ENCODE measurements at places on chromosomes 6 and 20. TPM values are rescaled to one million over a fixed set of nuclear protein-coding genes. Genes with fewer than 3 reads are reported as not detected.
A peak's percentile ranks its signal among the peaks of the same experiment; 100 is the strongest.

- H3K4me1 ChIP-seq, result no peaks in the 10 kb centered on the region
- H3K27me3 ChIP-seq, result peaks cover 11% of the 10 kb centered on the region
- no peaks in the 10 kb centered on the region for H3K36me3 ChIP-seq
- no peak for DNase-seq
Measured at GRCh38 chr6:33817489-33817888, 13.7 kb upstream of the MLN start.

- DNase-seq, result no peak
- no peaks in the 10 kb centered on the region for H3K27me3 ChIP-seq
- H3K36me3 ChIP-seq, result no peaks in the 10 kb centered on the region
- H3K27ac ChIP-seq, result no peak overlapping the region
- H3K4me1 ChIP-seq, result no peaks in the 10 kb centered on the region
Measured at GRCh38 chr6:159809149-159809548, 9.1 kb downstream of the PNLDC1 start.

- no peak overlapping the region for H3K27ac ChIP-seq
- H3K27me3 ChIP-seq, result no peaks in the 10 kb centered on the region
- DNase-seq, result no peak
Measured at GRCh38 chr20:62111148-62111547, 11.1 kb upstream of the LSM14B start.

GRCh38 chr6:40733770-40734396 lies 146.7 kb upstream of the LRFN2 start:
- no peak overlapping the region for H3K4me3 ChIP-seq
- DNase-seq, result no peak
- H3K36me3 ChIP-seq, result no peaks in the 10 kb centered on the region

- peaks cover 3% of the 10 kb centered on the region for H3K36me3 ChIP-seq
- no peak overlapping the region for H3K4me3 ChIP-seq
- DNase-seq, result no peak
- no peaks in the 10 kb centered on the region for H3K27me3 ChIP-seq
- H3K27ac ChIP-seq, result no peak overlapping the region
Measured at GRCh38 chr6:31479933-31480535, 17.9 kb upstream of the MICB start.

GRCh38 chr6:137864812-137865508 lies 2.1 kb upstream of the TNFAIP3 start:
- peaks cover 43% of the 10 kb centered on the region for H3K4me1 ChIP-seq
- H3K4me3 ChIP-seq, result no peak overlapping the region
- DNase-seq, result no peak
- no peaks in the 10 kb centered on the region for H3K27me3 ChIP-seq

GRCh38 chr6:46420921-46421638 lies 70.2 kb downstream of the RCAN2 start:
- H3K36me3 ChIP-seq, result no peaks in the 10 kb centered on the region
- no peaks in the 10 kb centered on the region for H3K4me1 ChIP-seq
- peaks cover 20% of the 10 kb centered on the region for H3K27me3 ChIP-seq
- no peak overlapping the region for H3K4me3 ChIP-seq

DNA sequence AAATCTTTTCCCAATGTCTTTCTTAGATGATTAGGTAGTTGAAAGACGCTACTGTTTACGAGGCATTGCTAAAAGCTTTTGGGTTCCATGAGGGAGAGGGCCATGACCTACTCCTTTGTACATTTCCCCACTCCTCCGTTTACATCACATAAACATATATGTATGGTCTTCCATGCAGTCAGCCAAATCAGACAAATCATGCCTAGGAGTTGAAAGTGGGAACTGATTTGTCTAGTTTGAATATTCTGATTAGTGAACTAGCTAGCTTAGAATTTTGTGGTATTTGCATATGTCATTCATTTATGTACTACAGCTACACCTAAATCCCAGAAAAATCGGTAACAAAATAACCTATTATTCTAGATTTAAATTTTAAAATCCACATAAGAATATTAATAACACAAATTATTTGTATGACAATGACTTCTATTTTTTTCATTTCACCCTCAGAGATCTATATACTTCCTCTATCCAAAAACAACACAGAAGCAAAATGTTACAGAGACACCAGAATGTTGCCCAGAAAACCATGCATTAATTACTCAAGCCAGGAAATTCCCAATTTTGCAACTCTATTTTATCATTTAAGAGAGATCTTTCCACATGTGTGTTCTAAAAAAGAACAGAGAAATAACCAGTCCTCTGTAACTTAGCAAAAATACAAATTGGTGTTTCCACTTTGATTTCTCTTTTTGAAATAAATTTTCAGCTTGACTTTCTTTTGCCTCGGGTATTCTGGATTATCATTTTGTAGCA lies 231.9 kb downstream of the LAMA2 start:
- no peaks in the 10 kb centered on the region for H3K36me3 ChIP-seq
- no peak overlapping the region for H3K27ac ChIP-seq
- no peak overlapping the region for H3K4me3 ChIP-seq
- H3K27me3 ChIP-seq, result no peaks in the 10 kb centered on the region
- H3K4me1 ChIP-seq, result no peaks in the 10 kb centered on the region

- H3K27ac ChIP-seq, result no peak overlapping the region
- H3K4me1 ChIP-seq, result no peaks in the 10 kb centered on the region
- H3K4me3 ChIP-seq, result no peak overlapping the region
- no peak for DNase-seq
- no peaks in the 10 kb centered on the region for H3K36me3 ChIP-seq
Measured at GRCh38 chr6:19602434-19603013, 234.6 kb upstream of the ID4 start.

- no peaks in the 10 kb centered on the region for H3K36me3 ChIP-seq
- H3K4me1 ChIP-seq, result no peaks in the 10 kb centered on the region
- H3K27ac ChIP-seq, result no peak overlapping the region
- no peaks in the 10 kb centered on the region for H3K27me3 ChIP-seq
- no peak for DNase-seq
Measured at GRCh38 chr6:48048451-48049146, 62.4 kb downstream of the PTCHD4 start.

- no peak overlapping the region for H3K4me3 ChIP-seq
- peaks cover 3% of the 10 kb centered on the region for H3K36me3 ChIP-seq
- H3K4me1 ChIP-seq, result no peaks in the 10 kb centered on the region
- DNase-seq, result no peak
- H3K27me3 ChIP-seq, result no peaks in the 10 kb centered on the region
Measured at GRCh38 chr6:35017411-35018181, 123.5 kb downstream of the TCP11 start.

- peak overlapping the region; percentile 100 for H3K27ac ChIP-seq
- H3K4me3 ChIP-seq, result peak overlapping the region; percentile 96
- H3K36me3 ChIP-seq, result peaks cover 46% of the 10 kb centered on the region
- peaks cover 54% of the 10 kb centered on the region for H3K4me1 ChIP-seq
- no peaks in the 10 kb centered on the region for H3K27me3 ChIP-seq
Measured at GRCh38 chr6:33416386-33417127, 1.4 kb downstream of the CUTA start.

GRCh38 chr6:85498596-85499258 lies 48.8 kb downstream of the NT5E start:
- H3K27me3 ChIP-seq, result no peaks in the 10 kb centered on the region
- H3K4me1 ChIP-seq, result peaks cover 4% of the 10 kb centered on the region
- no peak overlapping the region for H3K27ac ChIP-seq
- DNase-seq, result no peak

GRCh38 chr6:31092769-31093505 lies 19.4 kb downstream of the C6orf15 start:
- no peak overlapping the region for H3K27ac ChIP-seq
- no peak overlapping the region for H3K4me3 ChIP-seq
- peaks cover 4% of the 10 kb centered on the region for H3K27me3 ChIP-seq
- no peaks in the 10 kb centered on the region for H3K36me3 ChIP-seq

GRCh38 chr6:129320892-129321291 lies 389.1 kb downstream of the ARHGAP18 start:
- H3K27me3 ChIP-seq, result peaks cover 7% of the 10 kb centered on the region
- H3K36me3 ChIP-seq, result no peaks in the 10 kb centered on the region
- no peak overlapping the region for H3K4me3 ChIP-seq
- DNase-seq, result no peak
- H3K27ac ChIP-seq, result no peak overlapping the region

DNA sequence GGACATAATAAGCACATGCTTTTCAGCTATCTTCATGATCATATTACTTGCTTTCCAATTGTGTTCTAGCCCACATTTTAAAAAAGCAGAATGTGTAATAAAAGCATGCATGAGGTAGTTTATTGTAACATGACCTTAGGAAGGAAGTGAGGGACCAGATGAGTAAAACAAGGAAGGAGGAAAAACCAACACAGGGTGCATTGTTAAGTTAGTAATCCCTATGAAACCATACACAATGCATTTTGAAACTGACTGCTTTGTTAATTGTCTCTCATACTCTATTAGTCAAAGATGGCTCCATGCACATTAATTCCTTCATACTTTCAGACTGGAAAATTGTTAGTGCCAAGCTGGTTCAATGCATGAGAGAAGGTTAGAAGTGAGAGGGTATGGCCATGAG lies 37.7 kb upstream of the CENPW start:
- no peak overlapping the region for H3K27ac ChIP-seq
- no peaks in the 10 kb centered on the region for H3K36me3 ChIP-seq
- DNase-seq, result no peak
- peaks cover 14% of the 10 kb centered on the region for H3K4me1 ChIP-seq

- H3K27ac ChIP-seq, result no peak overlapping the region
- H3K36me3 ChIP-seq, result no peaks in the 10 kb centered on the region
- H3K27me3 ChIP-seq, result no peaks in the 10 kb centered on the region
- peaks cover 10% of the 10 kb centered on the region for H3K4me1 ChIP-seq
Measured at GRCh38 chr6:15077006-15077405, 168.9 kb upstream of the JARID2 start.

DNA sequence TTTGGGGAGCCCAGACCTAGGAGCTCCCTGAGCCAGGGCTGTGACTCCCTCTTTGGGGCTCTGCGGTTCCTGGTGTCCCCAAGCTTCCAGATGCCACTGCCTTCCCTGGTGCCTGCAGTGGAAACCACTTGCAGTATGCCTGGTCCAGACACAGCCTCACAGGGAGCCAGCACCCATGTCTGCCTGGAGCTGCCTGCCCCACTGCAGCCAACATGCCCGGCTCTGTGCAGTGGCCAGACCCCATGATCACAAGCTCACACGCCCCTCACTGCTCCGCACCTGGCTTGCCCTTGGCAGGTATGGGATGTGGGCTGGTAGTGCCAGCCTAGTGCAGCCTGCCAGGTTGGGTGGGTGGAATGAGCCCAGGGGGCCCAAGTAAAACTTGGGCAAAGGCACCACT lies 644.8 kb downstream of the HTR1B start:
- no peaks in the 10 kb centered on the region for H3K4me1 ChIP-seq
- no peak overlapping the region for H3K4me3 ChIP-seq
- no peaks in the 10 kb centered on the region for H3K27me3 ChIP-seq
- no peak overlapping the region for H3K27ac ChIP-seq
- H3K36me3 ChIP-seq, result no peaks in the 10 kb centered on the region

DNA sequence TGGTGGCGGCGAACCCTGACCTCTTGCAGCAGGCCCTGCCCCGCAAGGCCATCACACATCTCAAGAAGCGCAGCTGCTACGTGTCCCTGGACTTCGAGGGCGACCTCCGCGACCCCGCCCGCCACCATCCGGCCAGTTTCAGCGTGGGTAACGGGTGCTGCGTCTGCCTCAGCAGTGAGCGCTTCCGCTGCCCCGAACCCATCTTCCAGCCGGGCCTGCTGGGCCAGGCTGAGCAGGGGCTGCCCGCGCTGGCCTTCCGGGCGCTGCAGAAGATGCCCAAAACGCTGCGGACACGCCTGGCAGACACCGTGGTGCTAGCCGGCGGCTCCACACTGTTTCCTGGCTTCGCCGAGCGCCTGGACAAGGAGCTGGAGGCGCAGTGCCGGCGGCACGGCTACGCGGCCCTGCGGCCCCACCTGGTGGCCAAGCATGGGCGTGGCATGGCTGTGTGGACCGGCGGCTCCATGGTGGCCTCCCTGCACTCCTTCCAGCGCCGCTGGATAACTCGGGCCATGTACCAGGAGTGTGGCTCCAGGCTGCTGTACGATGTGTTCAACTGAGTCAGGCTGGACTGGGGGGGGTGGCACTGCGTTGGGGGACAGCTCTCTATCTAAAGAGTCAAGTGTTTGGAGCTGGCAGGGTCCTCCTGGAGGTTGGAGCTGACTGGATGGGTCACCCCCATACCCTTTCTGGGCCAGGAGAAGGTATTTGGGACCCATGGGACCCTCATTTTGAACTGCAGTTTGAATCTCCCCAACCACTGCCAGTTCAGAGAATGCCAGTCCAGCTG lies 1.1 kb downstream of the ACTL10 start:
- peak overlapping the region; percentile 67 for H3K27ac ChIP-seq
- peaks cover 26% of the 10 kb centered on the region for H3K4me1 ChIP-seq
- H3K27me3 ChIP-seq, result no peaks in the 10 kb centered on the region
- H3K4me3 ChIP-seq, result peak overlapping the region; percentile 79
- peak; percentile 75 for DNase-seq

- peaks cover 10% of the 10 kb centered on the region for H3K4me1 ChIP-seq
- no peak overlapping the region for H3K4me3 ChIP-seq
- H3K27me3 ChIP-seq, result no peaks in the 10 kb centered on the region
- no peak overlapping the region for H3K27ac ChIP-seq
- no peaks in the 10 kb centered on the region for H3K36me3 ChIP-seq
Measured at GRCh38 chr6:5471044-5471443, 209.7 kb downstream of the FARS2 start.

- H3K27me3 ChIP-seq, result peaks cover 18% of the 10 kb centered on the region
- H3K4me1 ChIP-seq, result no peaks in the 10 kb centered on the region
- no peak overlapping the region for H3K27ac ChIP-seq
- no peak for DNase-seq
- no peak overlapping the region for H3K4me3 ChIP-seq
- H3K36me3 ChIP-seq, result no peaks in the 10 kb centered on the region
Measured at GRCh38 chr6:44481056-44481455, 93.5 kb downstream of the CDC5L start.

GRCh38 chr6:35385457-35386202 lies 43.3 kb downstream of the PPARD start:
- H3K4me1 ChIP-seq, result peaks cover 10% of the 10 kb centered on the region
- DNase-seq, result no peak
- H3K36me3 ChIP-seq, result peaks cover 32% of the 10 kb centered on the region
- H3K4me3 ChIP-seq, result no peak overlapping the region
- no peak overlapping the region for H3K27ac ChIP-seq
- no peaks in the 10 kb centered on the region for H3K27me3 ChIP-seq

DNA sequence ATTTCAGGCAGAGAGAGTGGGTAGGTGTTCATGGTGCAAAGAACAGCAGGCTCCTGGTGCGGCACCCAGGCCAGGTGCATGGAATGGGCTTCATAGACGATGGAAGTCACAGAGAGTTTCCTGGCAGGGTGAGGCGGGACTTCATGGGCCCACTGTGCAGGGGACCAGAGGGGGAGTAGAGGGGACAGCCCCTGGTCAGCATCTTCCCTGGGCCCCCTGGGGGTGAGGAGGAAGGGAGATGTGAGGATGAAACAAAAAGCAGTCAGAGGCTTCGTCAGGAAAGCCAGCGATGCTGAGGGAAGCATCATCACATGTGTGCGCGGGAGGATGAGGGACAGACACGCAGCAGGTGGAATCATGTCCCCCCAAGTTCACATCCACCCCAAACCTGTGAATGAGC lies 2.4 kb upstream of the THBS2 start:
- H3K36me3 ChIP-seq, result no peaks in the 10 kb centered on the region
- H3K4me1 ChIP-seq, result no peaks in the 10 kb centered on the region
- H3K4me3 ChIP-seq, result no peak overlapping the region
- no peak for DNase-seq

Gene MEI4
- not detected for total RNA-seq

Gene SLC35D3
- total RNA-seq, result not detected

Gene LPA
- not detected for total RNA-seq

Gene ERGIC3
- 141 TPM for total RNA-seq

Gene OR2B2
- not detected for total RNA-seq

Gene IL17A
- not detected for total RNA-seq

Gene HLA-G
- total RNA-seq, result 1.1 TPM

Gene RSPO4
- total RNA-seq, result not detected

Gene IYD
- not detected for total RNA-seq

Gene CYP24A1
- not detected for total RNA-seq

Gene RAMACL
- 0.32 TPM for total RNA-seq

Gene FAM83D
- 15.4 TPM for total RNA-seq

Gene GUCA1A
- total RNA-seq, result 0.18 TPM

Gene MYBL2
- 85.4 TPM for total RNA-seq

Gene ZBP1
- 0.32 TPM for total RNA-seq

Measured in activated T-helper 2 cell treated with anti-CD3 and anti-CD28 coated beads, Interferon-gamma antibody, Interleukin-2, Interleukin-4, amounts not matched to agents 10 μg/mL and 5 μg/mL and 100 μg/mL, durations not matched to agents 14 hours and 24 hours and 36 hours (primary cell).